T-helper 2 cell treated with Interferon-gamma antibody and Interleukin-4, amounts not matched to agents 5 μg/mL and 100 μg/mL, for 36 hours (primary cell): ENCODE measurements at places on chromosomes 4 and X.

DNA sequence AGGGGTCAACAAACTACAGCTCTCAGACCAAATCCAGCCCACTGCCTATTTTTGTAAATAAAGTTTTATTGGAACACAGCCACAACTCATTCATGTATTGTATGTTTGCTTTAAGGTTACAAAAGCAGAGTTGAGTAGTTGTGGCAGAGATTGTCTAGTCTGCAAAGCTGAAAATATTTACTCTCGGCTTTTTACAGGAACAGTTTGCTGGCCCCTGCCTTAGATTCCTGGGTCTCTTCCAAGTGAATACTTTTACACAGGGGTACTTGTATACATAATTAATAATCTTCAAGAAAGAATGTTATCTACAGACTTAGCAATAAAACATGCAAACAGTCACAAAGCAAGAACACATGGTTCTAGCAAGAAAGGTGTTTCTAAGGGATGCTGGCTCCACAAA is 154.2 kb downstream of the AMELX start:
- DNase-seq: no peak

- no peak for DNase-seq
Measured at GRCh38 chr4:80097400-80098177, 24.6 kb upstream of the ANTXR2 start.

GRCh38 chr4:155795991-155796390 is 37.2 kb downstream of the GUCY1B1 start:
- no peak for DNase-seq

GRCh38 chr4:102799816-102800215 is 27.5 kb downstream of the UBE2D3 start:
- DNase-seq: no peak

GRCh38 chrX:6558979-6559378 is 24.1 kb upstream of the VCX3A start:
- no peak for DNase-seq

GRCh38 chrX:11426712-11427452 is 133.7 kb downstream of the AMELX start:
- no peak for DNase-seq

DNA sequence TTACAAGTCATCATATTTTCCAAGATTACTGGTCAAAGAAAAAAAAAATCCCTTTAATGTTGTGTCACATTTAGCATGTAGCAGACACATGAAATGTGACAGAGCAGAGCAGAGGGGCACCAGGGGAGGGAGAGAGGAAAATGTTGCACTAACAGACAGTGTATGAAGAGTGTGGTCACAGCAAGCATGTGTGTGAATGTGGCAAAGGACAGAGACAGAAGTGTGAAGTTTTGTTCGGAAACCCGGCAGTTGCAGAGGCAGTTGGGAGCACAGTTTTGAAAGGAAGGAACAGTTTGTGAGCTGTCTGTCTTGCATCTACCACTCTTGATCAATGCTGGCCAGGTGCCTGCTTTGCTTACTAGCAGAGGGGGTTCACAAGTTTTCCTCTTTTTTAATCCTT is 83.9 kb upstream of the MAP3K15 start:
- no peak for DNase-seq

- no peak for DNase-seq
Measured at GRCh38 chr4:149370785-149371420, 444.7 kb downstream of the IQCM start.

- DNase-seq: no peak
Measured at GRCh38 chr4:33961761-33962160, 2282.6 kb downstream of the ARAP2 start.

DNA sequence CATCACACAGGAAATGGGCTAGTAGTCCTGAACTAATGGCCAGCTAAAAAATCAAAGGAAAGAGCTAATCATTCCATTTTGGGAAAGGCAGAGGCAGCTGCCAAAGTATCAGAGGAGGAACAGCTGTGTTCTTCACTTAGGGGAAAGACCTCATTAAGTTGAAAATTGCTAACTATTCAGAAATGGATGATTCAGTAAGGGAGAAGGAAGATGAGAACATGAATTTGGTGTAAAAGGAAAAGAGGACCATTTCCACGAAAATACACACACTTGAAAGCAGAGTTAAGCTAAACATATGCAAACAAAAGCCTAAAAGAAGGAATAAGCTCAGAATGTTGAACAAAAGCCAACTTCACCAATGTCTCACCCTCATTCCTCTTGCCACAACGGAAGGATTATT is 90.4 kb downstream of the PCDH19 start:
- no peak for DNase-seq

DNA sequence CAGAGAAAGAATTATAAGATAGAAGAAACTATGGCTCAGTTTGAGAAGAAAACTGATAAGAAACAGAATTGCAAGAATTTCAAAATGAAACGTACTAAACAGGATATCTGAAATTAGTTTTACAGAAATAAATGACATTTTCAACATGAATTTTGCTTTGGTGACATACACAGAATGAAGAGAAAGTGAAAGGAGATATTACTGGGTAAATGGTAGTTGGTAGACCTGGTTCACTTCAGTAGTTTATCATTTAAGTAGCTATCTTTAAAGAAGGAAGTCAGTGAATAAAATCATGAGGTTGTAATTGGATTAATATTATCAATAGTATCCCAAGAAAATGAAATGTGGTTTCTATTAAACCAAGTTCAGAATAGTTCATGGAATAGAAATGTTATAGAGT is 395.5 kb upstream of the SMIM31 start:
- DNase-seq: no peak
